Neural crest cell (in vitro differentiated cells): ENCODE measurements at places on chromosomes 3 and 15. TPM values are rescaled to one million over a fixed set of nuclear protein-coding genes. Genes with fewer than 3 reads are reported as not detected.

DNA sequence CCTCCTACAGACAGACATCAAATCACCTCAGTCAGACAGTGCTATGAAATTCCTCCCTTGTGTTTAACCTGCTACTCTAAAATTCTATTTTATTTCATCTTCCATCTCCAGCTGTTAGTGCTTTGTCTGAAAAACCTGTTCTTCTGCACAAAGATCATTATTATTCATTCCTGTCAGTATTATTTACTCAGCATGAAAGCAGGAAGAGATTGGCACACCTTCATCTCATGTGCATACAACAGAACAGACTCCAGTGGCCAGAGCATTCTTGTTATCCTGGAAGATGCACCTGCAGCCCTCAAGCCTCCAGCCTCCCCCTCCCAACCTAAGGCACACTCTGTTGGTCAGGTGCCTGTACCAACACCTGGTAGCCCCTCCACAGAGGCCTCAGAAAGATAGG is 1.8 kb upstream of the ROPN1B start:
- no peak for DNase-seq

GOLGA8A gene
- total RNA-seq = 93.4 and 104 TPM in 2 replicates

MUC4 gene
- total RNA-seq = not detected in 2 replicates

DNA sequence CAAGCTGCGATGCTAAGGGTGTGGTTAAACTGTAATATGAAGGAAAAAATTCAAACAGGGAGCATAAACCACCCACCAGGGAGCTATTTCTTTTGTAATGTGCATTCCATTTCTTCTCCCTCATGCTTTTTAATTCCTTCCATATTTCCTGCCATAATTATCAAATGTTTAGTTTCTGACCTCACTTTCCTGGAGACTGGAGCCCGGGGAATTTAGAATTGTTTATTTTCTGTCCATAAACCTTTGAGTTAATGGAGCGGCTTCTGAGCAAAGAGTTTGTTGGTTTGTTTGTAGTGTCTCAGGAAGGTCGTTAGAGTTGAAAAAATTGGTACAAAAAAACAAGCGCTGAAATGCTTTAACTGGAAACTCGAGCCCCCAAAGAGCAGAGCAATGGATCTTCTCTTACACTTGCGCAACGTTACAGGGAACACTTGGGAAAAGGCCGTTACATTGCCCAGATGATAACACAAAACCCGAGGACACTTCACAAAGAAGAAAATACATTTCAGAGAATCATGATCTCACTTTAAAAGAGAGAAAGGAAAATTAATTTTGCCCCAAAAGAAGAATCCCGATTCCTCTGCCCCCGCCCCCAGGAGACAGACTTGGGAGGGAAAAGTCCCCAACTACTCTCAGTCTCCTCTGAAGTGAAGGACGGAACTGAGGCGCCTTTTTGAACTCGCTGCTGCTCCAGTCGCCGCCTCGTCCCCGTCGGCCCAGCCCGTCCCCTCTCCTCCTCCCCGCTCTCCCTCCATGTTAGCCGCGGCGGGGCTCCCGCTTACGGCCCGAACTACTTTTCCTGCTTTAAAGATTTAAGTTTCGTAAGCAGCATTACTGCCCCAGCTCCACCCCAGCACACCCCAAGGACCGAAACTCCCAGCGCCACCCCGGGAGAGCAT is 842 bp downstream of the FSTL1 start:
- DNase-seq = peak; percentile 32

DNA sequence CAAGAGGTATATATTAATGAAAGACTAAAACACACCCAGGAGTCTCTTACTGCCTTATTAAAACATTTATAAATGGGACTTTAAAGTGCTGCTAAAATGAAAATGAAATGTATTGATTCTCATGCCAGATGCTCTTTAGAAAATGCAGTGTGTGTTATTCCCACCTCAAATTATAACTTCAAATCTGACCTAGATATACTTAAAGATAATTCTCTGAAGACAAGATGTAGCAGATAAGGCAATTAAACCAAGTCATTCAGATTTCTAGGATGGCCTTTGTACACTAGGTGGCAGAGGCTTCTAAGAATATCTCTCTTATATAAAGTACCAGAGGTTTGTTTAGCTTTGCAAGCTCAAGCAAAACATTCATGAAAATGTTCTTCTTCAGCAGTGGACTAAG is 26.9 kb upstream of the GOLGA8B start:
- DNase-seq = no peak

SYNM gene
- 3.1 and 3.5 TPM in 2 replicates for total RNA-seq

DNA sequence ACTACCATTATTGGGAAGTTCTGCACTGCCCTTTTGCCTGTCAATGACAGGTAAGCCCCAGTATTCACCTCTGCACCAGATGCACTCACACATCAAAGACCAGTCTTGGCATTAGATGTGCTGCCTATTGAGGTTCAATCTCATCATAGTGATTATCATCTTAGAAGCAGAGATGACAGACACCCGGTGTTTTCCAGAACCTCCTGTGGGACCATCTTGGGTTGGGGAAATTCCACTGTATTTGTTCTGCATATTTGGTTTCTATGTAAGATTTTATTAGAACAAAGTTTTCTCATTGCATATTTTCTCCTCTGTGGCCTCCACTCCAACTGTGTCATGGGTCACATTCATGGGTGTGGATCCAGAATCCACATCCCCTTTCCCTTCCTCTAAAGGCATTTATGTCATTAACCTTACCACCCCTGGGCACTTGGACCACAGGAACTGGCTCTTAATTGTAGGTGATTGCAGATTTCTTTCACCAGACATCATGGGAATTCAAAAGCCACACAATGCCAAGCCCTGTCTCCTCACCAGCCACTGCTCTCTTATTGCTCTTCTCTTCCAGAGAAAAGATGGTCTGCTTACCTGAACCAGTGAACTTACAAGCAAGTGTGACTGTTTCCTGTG is 31.2 kb downstream of the PLA1A start:
- no peak for DNase-seq

A4GNT gene
- total RNA-seq = not detected in 2 replicates

CIP2A gene
- 50.5 and 51.1 TPM in 2 replicates for total RNA-seq

DNA sequence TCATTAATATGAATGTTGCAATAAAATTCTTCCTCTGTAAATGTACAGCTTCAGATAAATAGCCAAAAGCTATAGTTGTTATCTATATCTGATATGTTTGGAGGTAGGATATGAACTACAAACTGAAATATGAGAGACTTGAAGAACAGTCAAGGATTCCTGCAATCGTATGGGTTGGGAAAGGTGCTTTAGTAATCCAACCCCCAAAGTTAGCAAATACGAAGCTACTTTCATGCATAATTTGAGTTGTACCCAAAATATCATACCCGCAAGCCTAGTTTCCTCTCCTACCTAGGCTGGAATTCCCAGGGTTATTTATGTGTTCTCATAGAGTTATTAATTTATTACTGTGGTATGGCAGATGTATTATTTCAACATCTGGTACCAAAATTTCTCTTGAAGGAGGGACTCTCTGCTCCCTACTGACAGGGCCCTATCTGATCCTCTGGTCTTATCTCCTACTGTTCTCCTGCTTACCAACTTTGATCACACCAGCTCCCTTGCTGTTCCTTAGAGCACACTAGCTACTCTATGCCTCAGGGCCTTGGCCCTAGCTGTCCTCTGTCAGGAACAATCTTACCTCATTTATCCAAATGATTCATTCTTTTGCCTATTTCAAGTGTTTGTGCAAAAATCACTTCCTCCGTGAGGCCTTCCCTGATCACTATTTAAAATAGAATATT is 140.4 kb upstream of the CCDC54 start:
- no peak for DNase-seq
